Activated T-helper 9 cell treated with anti-CD3 and anti-CD28 coated beads, Interleukin-2, amount 50 U/mL, for 16 hours (primary cell): ENCODE measurements at places on chromosomes 5 and 9.

DNA sequence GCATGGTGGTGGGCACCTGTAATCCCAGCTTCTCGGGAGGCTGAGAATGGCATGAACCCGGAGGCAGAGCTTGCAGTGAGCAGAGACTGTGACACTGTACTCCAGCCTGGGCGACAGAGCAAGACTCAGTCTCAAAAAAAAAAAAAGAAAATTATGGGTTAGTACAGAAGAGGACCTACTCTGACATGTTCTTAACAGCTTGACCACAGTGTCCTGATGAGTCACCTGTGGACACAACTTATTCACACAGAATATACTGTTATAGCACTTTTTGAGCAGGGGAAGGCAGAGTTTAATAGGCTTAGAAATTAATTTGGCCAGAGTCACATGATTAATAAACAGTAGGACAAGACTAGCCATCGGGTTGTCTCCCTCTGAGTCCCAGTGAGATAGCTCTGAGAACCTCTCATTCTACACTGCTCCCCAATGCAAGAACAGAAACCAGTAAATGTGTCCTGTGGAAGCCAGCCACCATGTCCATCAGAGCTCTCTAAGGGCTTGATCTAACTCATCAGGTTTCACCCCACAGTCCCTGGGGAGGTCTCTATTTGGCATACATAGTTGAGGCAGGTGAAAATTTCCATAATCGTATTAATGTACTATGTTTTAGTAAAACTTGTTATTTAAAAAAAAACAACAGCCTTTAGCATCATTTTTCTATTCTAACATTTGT, 1077.9 kb upstream of the C9orf72 start:
- no peak for DNase-seq

DNA sequence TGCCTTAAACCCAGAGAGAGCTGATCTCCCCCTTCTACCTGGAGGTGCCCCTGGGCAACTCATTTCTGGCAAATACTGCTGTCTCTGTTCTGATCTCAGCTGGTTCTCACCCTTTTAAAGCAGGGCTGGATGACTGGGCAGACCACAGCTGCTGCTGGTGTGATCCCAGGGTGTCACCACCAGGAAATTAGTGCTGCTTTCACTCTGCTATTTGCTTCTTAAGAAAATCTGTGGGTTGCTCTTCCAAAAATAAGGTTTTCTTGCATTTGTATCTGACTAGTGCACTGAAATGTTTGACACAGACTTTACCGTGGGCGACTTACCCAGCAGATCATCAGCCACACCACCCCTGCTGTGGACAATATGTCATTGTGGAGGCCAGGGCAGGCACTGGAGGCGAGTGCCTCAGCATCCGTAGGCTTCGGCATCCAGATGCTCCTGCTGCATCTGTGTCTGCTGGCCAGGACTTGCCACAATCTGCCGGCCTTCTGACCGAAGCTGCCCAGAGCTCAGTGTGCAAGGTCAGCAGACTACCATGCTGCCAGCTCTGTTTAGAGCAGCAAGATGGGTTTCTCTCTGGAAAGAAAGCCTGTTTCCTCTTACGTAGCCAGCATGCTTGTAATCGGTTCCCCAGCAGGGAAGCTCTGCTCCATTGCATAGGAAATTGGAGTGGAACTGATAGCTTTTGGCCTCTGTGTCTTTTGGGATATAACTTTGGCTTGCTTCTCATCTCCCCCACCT, 13.6 kb downstream of the ARHGAP26 start:
- DNase-seq, result peak; percentile 34

GRCh38 chr5:73908395-73908794, 282.4 kb downstream of the ARHGEF28 start:
- no peak for DNase-seq

- no peak for DNase-seq
Measured at GRCh38 chr9:117093891-117094844, 320.7 kb downstream of the ASTN2 start.

DNA sequence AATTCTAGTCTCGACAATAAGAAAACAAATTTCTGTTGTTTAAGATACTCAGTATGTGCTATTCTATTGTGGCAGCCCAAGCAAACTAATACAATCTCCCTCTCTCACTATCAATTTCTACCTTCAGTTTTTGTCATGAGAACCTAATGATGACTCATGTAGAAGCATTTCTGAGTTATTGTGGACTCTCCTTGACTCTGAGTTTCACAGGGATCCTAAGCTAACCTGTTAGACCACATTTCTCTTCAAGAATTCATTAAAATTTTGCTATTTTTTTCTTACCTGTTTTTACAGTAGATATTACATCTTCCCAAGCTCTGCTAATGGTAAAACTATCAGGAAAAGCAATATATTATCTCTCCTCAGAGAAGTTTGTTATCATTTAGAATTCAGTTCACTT, 599.1 kb upstream of the TYRP1 start:
- no peak for DNase-seq

GRCh38 chr9:33645706-33646105, 121.7 kb downstream of the ANKRD18B start:
- DNase-seq, result no peak

GRCh38 chr5:20470997-20471396, 483.0 kb upstream of the CDH18 start:
- no peak for DNase-seq

DNA sequence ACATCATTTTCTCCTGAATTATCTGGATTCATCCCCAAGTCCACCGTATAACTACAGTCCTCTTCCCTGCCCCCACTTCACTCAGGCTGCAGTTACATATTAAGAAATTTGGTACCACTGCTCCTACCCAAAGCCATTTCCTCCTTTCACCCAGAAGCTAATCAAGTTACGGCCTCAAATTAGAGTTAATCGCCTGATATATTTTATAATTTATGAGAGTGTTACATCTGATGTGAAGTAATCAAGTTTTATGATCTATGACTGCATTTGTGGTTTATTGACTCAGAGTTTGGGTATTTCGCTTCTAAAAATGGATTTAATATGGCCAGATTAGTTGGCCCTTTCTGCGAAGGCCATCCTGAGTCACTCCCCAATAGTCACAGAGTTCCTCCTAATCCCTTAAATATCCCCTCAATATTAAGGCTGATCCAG, 223.6 kb upstream of the KIF2A start:
- no peak for DNase-seq

GRCh38 chr9:35311891-35312639, 150.3 kb downstream of the UNC13B start:
- DNase-seq, result no peak

DNA sequence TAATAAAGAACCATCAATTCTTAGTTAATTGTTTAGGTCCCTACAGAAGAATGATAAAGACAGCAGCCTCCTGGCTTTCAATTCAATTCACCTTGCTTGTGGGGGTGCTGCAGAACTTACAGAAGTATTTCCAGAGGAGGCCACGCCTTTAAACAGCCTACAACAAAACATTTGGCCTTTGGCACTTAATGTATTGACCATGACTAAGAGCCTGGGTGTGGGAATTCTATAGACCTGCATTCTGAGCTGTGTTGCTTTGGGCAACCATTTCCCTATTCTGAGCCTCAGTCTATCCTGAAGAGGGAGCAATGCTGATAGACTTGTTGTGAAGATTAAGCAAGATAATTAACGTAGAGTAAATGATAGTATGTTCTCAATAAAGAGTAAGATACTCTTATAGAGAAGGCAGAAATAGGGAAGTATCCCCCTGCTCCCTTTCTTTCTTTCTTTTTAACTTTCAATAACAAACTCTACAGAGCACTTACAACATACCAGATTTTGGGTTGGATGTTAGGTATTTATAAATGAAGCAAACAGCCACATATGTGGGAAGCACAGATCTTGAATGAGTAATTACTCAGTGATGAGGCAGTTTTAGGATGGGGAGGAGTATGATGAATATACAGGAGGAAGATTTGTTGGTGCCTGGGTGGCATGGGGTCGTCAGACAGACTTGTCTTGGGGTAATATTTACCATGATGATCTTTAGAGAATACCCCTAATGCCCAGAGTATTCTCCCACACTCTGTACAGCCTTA, 28.4 kb downstream of the PAPPA start:
- DNase-seq, result no peak

- no peak for DNase-seq
Measured at GRCh38 chr9:77903666-77904285, 127.8 kb downstream of the GNAQ start.

DNA sequence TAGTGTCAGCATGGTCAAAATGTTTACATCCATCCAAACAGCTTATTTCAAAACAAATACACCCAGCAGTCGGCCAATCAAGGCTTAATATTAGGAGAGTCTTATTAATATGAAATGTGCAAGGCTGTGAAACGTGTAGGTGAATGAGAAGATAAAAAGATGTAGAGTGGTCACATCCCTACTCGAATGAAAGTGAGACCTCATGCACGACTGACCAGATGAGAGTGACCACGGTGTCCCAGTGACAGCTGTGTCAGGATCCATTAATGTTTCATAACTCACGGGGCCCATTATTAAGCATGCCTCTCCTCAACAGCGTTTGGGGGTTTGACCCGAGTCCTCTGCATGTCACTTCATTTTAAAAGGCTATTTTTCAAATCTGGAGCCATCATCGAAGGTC, 39.4 kb upstream of the SSBP2 start:
- DNase-seq, result no peak

DNA sequence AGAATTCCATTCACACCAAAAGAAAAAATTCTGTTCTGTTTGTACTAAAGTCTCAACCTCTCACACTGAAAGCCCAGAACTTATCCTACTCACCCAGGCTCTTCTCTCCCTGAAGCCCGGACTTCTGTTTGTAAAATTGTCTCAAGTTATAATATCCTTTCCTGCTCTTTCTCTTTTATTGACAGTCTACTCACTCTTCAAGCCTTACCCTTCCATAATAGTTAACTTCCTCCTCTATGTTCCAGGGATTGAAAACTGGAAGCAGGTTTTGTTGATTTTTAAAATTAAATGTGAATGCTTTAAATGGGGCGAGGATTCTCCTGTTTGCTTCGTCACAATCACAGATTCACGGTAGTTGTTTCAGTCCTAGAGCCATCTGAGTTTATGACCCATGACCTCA, 51.7 kb upstream of the CCDC112 start:
- DNase-seq, result no peak

- DNase-seq, result no peak
Measured at GRCh38 chr9:26308328-26308727, 584.3 kb downstream of the CAAP1 start.
